Fibroblast of skin of scalp (primary cell): ENCODE measurements at places on chromosomes 2 and 18.

GRCh38 chr2:168944065-168944464 is 43.0 kb downstream of the G6PC2 start:
- no peak for DNase-seq

GRCh38 chr2:33118651-33119050 is 171.9 kb downstream of the LTBP1 start:
- no peak for DNase-seq

- DNase-seq = no peak
Measured at GRCh38 chr2:158500333-158500732, 43.6 kb downstream of the PKP4 start.

DNA sequence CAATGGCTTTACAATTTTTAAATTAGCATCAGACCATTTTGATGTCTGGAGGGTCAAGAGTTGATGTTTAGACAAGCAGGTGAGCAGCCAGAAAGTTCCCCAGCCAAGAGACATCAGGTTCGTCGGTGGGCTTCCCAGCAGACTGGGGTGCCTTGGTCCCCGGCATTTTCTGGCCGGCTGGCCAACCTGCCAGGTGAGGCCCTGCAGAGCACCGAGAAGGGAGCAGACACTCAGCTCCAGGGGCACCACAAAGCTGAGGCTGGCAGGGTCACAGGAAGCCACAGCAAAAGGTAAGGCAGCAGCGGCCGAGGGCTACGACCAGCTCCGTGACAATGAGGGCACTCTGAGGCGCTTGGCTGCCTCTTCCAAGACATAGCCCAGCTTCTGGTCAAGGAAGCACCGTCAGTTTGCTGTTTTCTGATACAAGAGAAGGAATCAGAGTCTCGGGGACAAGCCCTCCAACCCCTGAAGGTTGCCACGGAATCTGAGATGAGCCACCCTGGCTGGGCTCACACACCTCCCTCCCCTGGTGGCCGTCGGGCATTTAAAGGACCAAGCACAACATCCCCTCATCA is 229.0 kb downstream of the MGAT5 start:
- no peak for DNase-seq

- no peak for DNase-seq
Measured at GRCh38 chr2:154589514-154589913, 109.0 kb upstream of the KCNJ3 start.

GRCh38 chr2:103292573-103292972 is 530.7 kb downstream of the TMEM182 start:
- no peak for DNase-seq

- DNase-seq = no peak
Measured at GRCh38 chr2:23536326-23536725, 151.3 kb downstream of the KLHL29 start.

- DNase-seq = peak; percentile 85
Measured at GRCh38 chr2:55282110-55282917, 13.3 kb upstream of the MTIF2 start.

DNA sequence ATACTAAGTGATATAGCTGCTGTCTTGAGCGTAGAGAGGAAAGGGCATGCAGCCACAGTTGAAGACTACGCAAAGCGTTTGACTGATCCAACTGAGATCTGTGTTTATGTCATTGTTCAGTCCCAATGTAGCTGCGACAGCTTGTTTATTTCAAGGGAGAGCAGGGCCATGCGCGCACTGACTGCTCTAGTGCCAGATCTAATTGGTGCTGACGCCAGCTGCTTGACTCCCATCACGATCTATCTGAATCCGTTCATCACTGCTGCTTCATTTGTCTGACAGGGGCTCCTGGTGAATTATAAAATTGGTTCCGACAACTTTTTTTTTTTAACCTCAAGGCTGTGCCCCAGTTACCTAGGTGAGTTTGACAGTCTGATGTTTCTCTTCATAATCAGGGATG is 75.7 kb downstream of the CHST9 start:
- DNase-seq = no peak

DNA sequence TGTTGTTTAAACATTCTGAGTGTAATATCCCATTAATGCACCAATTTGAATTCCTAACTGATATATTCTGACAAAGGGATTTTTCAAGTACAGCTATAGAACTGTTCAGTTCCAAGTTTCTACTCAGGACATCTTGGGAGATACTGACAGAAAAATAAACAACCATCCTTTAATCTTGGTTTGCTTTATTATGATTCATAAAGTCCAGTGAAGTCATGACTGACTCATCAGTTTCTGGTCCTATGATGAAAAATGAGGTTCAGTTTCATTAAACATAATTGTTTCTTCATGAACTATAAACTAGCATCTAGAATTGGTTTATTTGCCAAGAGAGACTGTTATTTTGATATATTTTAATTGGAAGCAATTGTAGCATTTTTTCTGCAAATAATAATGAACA is 896.2 kb downstream of the CCDC85A start:
- no peak for DNase-seq

DNA sequence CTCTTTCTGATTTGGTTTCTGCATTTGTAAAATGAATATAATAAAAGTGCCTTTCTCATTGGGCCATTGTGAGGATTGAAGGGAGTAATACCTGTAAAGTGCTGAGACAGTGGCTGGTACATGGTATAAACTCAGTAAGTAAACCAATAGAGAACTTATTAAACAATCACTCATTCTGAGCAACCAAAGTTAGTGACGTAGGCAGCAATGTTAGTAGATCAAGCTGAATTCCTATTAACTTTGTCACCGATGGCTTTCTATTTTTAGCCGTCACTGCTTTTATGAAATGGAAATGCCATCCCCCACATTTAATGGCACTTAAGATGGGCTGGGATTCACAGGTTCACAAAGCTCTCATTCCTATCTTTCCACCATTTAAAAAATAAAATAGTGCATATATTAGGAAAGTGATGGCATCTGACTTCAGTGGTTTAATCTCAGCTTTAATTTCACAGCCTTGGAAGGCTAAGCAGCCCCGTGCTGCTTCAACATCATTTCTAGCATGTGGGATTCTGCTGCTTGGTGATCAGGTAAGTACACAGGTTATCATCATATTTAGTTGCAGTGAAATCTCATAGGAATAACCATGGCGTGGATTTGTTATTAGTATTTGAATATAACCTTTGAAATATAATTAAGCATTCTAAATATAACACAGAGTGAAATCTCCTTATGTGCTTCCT is 17.6 kb upstream of the PPP4R1 start:
- peak; percentile 88 for DNase-seq

GRCh38 chr2:120605231-120605935 is 130.3 kb upstream of the GLI2 start:
- no peak for DNase-seq

DNA sequence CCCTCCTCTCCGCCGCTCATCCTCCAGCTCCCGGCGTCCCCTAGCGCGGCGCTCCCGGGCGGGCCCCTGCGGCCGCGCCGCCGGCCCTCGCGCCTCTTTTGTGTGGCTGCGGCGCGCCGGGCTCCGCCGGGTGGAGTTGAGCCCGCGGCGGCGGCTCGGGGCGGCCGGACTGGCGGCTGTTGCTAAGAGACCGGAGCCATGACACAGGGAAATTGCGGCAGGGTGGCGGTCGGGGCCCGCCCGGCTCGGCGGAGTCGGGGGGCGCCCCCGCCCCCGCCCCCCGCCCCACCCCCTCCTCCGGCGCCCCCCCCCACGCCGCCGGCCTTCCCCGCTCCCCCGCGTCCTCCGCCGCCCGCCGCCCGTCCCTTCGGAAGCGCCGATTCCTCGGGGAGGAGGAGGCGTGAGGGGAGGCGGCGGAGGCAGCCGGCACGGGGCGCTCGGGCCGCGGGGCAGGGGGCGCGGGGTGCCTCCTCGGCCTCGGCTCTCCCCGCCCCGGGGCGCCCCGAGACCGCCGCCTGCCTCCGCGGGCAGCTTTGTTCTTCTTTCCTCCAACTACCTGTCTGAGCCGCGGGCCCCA is at the start of gene TMEM200C:
TMEM200C (minus strand) TSS at position 224 of the 577 bp plus-strand sequence. CDS start 3,459 bp downstream, outside the sequence.
- DNase-seq = peak; percentile 15

GRCh38 chr2:85405201-85406059 is 4.7 kb downstream of the CAPG start:
- DNase-seq = peak; percentile 72

DNA sequence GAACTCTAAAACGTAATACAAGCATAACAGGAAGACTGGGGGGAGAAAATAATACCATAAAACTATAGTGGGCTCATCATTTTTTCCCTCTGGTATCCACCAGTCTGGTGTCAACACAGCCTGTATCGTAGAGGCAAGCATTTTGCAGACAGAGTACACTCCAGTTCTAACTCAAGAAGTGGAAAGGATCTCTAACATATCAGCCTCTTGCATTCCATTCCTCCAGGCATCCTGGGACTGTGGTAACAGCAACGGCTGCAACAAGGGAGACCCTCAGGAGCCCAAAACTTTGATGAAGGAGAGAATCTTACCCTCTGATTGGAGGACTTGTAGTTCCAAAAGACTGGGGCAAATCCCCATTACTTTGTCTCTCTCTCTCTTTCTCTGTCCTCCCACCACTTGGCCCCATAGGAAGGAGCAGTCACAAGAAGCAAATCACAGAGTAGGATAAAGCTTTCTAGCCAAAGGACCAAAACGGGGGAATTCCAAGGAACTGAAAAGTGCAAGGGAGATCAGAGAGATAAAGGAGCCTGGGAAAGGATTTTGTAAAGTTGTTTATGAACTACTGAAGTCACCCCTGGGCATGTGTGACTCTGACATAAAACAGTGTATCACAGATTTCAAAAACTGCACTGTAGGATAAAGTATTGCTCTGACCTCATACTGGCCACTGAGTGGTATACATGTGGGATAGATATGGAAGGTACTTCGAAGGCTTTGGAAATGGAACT is 11.9 kb downstream of the FRZB start:
- no peak for DNase-seq

DNA sequence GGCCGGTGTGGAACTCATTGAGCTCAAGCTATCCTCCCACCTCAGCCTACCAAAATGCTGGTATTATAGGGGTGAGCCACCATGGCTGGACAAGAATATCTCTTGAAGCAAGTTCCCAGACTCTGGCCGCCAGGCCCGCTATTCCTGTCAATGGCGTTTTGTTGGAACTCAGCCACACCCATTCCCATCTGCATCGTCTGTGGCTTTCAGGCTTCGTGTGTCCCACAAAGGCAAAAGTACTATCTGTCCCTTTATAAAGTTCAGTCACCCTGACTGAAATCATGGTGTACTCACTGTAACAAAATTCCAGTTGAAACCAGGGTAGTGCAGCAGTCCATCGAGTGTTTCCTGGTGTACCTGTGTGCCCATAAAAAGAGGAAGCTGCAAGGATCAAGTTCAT is 96.7 kb downstream of the SH3BP4 start:
- no peak for DNase-seq

- DNase-seq = no peak
Measured at GRCh38 chr2:9004338-9005204, 1.1 kb upstream of the MBOAT2 start.
